ENCODE measurements at places on chromosomes 12 and 14.

DNA sequence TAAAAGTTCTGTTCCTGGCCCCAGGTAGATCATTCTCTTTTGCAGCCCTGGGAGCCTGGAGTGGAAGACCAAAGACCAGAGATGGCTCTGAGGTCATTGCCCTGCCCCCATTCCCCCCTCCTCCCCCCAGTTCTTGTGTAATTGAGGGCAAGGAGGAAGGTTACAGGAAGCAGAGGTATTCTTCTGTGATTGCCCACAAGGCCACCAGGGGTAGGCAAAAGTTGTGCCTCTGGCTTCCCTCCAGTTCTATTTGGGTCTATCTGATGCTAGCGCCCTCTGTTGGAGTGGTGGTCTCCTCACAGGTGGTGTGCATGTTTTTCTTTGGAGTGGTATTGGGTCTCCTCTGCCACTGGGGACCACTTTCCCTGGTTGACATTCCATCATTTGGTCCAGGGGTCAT lies 41.2 kb upstream of the CRY1 start:
- peak; percentile 23 for DNase-seq

GRCh38 chr12:6613776-6614512 lies 6.8 kb upstream of the CHD4 start:
- peak; percentile 46 for DNase-seq

GRCh38 chr14:20808162-20808483 lies 5.5 kb upstream of the RNASE1 start:
- no peak for DNase-seq

DNA sequence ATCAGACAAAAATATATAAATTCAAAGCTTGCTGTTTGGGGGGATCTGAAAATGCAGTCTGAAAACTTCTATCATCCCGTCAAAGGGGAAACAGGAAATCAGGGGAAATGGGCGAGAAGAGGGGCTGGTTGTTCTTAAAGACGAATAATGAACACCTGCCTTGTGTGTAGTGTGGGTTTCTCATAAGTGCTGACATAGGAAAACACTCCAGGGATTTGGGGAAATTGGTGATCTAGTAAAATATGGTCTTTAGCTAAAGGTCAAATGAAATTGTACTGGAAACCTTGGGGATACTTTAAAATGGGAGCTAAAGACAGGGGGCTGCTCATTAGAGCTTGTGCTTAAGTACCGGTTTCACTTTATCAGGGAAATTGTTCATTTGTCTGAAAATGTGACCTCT lies 39.6 kb upstream of the PIK3C2G start:
- no peak for DNase-seq

- DNase-seq: no peak
Observed at GRCh38 chr12:47813511-47814196, 6.0 kb downstream of the HDAC7 start.

- no peak for DNase-seq
Observed at GRCh38 chr12:118190266-118190665, 54.3 kb downstream of the PEBP1 start.

GRCh38 chr12:13039328-13039956 lies 4.7 kb upstream of the FAM234B start:
- no peak for DNase-seq
